ENCODE measurements at places on chromosomes 5 and 9. TPM values are rescaled to one million over a fixed set of nuclear protein-coding genes. Genes with fewer than 3 reads are reported as not detected.
A peak's percentile ranks its signal among the peaks of the same experiment; 100 is the strongest.

- no peak for DNase-seq
Observed at GRCh38 chr5:111278858-111279504, 54.8 kb downstream of the CAMK4 start.

DNA sequence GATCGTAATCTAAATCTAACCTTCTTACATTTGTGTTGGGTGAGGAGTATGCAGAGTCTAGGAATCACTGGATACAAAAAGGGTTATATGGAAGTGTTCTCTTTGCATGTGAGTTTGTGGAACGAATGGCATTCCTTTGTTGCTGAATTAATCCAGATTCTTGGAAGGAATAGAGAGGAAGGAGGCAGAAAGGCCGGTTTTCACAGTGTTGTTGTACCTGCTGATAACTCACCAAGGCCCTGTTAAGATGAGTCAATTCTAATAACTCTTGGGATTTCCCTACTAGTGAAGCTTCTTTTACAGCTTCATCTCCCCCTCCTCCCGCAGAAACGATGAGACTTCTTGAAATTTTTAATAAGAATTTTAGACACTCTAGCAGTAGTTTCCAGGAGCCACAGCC is 84.0 kb downstream of the ZSWIM6 start:
- DNase-seq: no peak

DNA sequence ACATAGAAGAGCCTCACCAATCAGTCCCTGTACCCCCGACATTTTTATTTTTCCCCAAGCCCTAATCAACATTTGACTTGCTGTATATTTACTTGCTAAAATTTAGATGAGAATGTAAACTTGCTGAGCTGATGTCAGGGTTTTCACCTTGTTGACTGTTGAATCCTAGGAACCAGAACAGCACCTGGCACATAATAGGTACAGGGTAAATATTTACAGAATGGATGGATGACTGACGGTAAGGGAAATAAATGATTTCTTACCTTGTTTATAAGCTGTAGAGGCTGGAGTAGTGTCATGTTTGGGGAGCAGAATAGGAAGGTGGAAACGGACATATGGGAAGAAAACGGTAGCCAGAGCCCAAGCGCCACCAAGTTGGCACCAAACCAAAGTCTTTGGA is 107.0 kb upstream of the NUDT12 start:
- no peak for DNase-seq

GRCh38 chr5:17343675-17344074 is 126.2 kb downstream of the BASP1 start:
- DNase-seq: peak; percentile 35

DNA sequence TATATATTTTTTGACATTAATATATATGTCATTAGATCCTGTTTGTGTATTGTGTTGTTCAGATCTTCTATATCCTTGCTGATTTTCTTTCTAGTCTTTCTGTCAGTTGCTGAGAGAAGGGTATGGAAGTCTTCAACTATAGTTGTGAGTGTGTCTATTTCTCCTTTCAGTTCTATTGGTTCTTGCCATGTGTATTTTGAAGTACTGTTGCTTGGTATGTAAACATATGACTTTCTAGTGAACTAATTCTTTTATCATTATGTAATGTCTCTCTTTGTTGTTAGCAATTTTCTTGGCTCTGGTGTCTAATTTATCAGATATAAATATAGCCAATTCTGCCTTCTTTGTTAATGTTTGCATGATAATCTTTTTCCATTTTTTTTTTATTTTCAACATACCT is 84.3 kb upstream of the CAST start:
- DNase-seq: no peak

DNA sequence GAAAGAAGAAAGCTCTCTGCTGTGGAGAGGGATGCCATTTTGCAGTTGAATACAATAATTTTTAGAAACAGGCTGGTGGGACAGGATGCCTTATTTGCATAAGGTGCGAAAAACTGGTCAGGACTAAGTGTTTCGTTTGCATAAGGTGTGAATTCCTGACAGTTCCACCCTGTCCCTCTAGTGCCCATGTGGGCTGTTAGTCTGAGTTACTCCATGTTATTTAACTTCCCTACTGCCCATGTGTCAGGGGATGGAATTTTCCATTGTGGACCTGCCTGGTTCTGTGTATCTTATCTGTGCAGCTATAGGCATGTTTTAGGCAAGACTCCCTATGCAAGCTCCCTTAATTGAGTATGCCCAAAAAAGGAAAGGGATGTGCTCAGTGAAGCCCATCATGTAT is 35.3 kb upstream of the NFIL3 start:
- no peak for DNase-seq

Gene ANKRD18B
- total RNA-seq: 3.1 TPM

GRCh38 chr9:13568841-13569601 is 289.5 kb upstream of the MPDZ start:
- no peak for DNase-seq

DNA sequence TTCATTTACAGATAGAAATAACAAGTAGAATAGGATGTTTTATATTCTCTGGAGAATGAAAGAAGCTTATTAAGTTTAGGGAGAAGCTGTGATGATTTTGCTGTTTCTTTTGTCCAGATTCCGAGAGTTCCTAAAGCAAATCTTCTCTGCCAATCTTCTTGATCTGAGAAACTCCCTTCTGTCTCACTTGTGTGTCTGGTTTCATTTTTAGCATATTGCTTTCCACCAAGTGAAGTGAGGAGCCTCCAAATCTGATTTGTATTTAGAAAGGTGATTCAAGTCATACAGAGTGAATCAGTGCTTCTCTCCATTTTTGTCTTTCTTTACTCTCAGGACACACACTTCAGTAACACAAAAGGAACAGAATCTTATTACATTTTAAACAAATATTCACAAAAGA is 48.4 kb downstream of the STX17 start:
- no peak for DNase-seq

- no peak for DNase-seq
Observed at GRCh38 chr9:130531670-130532069, 47.7 kb upstream of the FUBP3 start.

DNA sequence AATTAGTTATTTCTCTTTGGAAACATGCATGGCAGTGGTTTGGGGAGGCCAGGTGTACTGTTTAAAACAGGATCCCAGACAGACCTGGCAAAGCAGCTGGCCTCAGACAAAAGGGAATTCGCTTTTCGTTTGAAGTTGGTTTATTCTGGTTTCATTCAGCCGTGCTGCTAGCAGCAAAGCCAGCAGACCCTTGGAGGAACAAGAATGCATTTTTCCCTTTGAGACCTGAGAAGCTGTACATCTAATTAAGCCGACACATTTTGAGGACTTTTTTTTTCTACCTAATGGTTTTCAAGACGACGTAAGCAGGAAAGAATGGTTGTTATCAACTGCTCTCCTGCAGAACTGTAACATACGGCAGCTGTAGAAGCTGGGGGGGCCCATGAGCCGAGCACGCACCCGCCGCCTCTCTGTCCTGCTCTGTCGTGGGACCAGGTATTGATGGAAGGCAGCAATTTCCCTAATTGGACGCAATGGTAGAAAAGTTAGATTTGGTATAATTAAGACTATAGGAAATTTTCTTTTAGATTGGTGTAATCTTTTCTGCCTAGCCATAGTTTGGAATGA is 13.6 kb downstream of the PLEKHG4B start:
- DNase-seq: no peak
